ENCODE measurements at places on chromosomes 5 and 9.
A peak's percentile ranks its signal among the peaks of the same experiment; 100 is the strongest.

- no peak for DNase-seq
Observed at GRCh38 chr5:173643964-173644363, 27.5 kb upstream of the BOD1 start.

- DNase-seq: no peak
Observed at GRCh38 chr5:29994519-29994918, 1199.0 kb upstream of the CDH6 start.

GRCh38 chr9:87243602-87244001, 254.1 kb upstream of the DAPK1 start:
- DNase-seq: peak; percentile 31

DNA sequence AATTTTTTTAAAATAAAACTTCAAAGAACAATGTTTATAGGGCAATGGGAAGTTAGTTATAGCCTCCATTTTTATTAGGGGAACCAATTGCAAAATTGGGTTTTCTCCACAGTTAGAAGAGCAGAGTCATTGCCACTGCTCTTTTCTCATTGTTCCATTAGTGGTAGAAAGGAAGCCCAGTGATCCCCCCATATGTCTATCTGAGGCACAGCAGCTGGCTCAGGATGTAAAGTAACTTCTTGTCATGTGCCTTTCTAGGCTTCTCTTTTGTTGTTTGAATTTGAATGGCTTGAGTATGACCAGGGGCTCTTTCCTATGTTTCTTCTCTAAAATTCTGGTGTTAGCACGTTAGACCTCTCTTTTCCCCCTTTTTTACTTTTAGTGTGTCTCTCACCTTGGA, 61.2 kb downstream of the UBAP1 start:
- no peak for DNase-seq

- DNase-seq: no peak
Observed at GRCh38 chr9:38294220-38294960, 98.1 kb upstream of the ALDH1B1 start.

DNA sequence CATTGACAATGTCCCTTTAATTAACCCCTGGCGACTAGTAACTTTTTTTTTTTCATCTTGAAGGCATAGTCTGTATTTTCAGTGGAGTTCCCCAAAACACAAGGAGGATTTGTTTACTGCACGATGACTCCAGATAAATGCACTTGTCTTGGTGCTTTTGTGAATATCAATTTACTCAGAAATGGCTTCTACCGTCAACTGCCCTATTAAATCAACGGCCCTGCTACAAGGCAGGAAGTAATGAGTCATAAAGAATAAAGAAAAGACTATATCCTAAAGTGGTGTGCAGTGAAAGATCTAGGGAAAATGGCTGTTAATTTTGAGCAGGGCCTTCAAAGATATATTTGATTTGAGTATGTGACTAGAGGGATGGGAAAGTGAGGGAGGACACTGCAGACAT, 388.3 kb upstream of the CHD1 start:
- DNase-seq: no peak

DNA sequence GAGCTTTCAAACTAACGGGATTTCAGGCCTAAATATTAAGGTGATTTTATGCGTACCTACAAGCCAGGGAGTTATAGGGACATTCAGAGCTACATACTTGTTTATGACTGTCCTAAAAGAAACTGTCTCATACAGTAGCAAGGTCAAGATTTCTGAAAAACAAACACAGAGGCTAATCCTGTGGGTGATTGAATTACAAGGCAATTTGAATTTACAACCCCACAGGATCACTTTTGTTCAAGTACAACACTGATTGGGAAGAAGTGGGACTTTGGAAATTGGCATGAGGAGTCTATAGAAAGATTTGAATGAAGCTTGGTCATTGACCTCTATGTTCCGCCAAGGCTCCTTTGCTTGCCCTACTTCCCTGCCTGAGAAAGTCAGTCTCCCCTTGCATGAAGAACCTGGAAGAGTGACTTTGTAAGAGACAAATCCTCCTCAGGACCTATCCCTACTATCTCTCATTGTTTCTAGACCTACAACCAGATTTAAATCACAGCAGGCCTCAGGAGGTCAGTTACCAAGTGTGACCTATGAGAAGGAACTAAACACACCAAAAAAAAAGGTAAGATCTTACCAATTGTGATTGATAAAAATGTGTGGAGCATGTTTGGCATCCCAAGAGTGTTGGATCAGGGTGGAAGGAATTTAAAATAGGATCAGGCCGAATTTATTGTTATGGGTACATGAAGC, 38.4 kb upstream of the CDC42SE2 start:
- DNase-seq: no peak

GRCh38 chr9:105957830-105958229, 263.5 kb downstream of the TMEM38B start:
- DNase-seq: no peak

DNA sequence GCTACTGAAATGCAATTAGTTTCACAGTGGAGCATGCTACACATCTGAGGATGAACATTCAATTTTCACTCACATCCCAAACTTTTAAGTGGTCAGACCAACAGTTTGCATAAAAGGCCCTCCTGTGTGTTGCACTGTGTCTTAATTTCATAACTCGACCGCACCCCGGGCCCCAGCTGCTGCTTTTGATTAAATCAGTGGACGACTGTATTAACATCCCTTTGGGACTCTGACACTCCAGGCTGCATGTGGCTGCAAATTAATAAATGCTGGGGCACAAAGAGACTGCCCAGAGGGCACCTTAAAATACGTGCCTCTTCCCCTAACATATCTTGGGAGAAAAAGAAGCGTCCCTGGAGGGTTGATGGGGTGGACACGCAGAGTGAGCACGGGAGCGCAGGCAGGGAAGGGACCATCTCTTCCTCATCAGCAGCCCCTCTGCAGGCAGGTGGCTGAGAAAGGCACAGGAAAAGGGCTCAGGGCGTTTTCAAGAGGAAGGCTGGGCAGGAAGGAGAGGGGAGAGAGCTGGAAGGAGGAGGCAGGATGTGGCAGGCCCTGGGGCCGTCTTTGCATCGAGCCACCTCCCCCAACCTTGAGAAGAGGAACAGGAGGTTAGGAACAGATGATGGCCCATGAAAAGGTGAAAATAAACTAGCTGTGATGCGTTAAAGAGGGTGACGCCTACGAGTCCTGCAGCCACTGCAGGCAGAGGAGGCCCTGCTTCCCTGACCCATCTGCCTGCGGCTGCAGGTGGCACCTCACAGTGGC, 18.6 kb downstream of the MED10 start:
- DNase-seq: no peak

DNA sequence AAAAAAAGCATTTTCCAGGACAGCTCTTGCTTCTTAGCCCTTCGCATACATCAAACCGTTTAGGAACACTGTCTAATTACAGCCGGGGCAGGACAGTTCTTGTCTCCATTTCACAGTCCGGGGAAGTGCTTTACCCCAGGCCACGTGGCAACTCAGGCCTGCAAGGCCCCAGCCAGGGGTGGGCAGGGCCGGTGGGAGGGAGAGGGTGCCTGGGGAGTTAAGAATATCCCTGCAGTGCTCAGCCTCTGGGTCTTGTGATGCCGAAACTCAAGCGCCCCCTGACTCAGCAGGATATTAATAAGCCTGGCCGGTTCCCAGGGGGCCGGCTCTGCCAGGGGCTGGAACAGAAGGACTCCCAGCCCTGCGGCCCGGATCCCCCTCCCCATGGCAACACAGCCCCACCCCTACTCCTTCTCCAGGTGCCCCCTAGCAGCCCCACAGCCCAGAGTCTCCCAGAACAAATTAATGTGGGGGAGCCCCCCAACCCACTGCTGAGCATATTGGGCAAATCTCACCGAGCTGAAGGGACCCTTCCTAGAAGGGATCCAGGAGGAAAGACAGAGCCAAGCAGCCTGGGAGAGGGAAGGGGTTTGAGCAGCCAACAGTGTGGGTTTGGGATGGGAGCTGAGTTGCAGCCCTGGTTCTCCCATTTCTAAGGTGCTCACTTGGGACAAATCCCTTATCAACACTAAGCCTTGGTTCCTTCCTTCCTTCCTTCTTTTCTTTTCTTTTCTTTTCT, 45.3 kb downstream of the PLPP7 start:
- DNase-seq: no peak

DNA sequence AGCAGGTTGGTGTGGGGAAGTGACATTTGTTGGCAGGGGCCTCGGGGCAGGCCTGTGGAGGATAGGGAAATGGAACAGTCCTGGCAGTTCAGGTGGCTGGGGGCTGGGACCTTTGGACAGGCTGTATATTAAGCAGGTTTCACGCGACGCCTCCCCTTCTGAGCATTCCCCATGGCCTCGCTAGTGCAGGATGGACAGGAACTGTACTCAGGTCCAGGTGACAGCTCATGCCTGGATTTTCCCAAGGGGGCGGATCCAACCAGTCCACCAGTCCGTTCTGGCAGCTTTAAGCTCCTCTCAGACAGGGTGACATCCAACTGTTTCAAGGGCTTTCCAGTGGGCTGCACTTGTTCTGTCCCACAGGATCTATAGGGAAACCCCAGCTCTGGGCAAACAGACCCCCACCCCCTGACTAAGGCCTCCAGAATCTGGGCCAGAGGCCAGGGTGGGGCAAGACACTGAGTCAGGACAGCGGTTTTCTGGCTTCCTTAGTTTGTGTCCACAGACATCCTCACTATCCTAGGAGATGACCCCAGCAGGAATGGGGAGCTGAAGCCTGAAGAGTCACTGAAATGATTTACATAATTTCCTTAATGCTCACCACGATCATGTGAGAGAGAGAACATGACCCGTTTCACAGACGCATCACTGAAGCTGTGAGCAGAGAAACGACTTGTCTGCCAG, 20.9 kb downstream of the CSF2 start:
- DNase-seq: peak; percentile 76

GRCh38 chr5:145543968-145544367, 291.2 kb downstream of the PRELID2 start:
- no peak for DNase-seq

DNA sequence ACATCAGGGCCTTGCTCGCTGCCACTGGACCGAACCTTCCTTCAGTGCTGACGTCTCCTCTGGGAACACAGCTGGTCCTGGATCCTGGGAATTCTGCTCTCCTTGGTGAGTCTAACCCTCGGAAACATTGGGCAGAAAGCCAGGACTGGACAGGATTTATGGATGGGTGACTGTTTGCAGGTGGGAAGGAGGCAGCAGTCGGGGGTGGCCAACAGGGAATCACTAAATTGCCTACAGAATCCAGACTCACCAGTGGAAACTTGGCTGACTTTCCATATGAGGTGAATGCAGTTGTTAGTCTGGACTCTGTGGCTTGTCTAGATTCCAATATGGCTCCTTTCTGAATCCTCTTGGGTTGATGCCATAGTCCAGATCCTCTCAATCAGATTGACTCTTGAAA, 203.1 kb downstream of the SAXO1 start:
- DNase-seq: peak; percentile 15

DNA sequence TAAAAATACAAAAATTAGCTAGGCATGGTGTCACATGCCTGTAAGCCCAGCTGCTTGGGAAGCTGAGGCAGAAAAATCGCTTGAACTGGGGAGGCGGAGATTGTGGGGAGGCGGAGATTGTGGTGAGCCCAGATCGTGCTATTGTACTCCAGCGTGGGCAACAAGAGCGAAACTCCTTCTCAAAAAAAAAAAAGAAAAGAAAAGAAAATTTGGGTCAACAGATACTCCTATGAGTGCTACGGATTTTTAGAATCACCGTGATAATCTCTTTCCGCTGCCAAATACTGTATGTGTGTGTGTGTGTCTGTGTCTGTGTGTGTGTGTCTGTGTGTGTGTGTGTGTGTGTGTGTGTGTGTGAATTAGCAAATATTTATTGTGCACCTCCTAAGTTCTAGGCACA, 64.4 kb downstream of the ARRDC3 start:
- no peak for DNase-seq

DNA sequence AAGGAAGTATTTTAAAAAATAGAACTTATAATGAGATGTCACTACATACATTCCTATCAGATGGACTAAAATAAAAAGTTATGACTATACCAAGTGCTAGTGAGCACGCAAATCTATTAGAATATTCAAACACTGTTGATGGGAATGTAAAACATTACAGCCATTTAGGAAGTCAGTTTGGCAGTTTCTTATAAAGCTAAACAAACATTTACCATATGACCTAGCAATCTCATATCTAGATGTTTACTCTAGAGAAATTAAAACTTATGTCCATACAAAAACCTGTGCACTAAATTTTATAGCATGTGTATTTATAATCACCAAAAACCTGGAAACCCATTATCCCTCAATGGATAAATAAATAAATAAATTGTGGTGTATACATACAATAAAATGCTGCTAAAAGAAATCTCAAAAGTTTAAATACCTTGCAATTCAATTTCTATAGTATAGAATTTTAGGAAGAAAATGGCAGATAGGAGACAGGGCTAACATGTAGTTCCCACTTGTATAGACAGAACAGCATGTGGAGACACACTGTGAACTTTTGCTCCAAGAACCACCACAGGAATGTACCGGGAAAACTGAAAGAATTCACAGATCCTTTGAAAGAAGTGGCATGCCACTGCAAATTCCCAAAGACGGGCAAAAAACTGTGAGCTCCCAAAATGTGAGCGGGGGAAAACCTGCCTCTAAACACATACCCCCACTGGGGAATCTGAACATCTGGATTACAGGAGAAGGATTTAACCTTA, 174.6 kb upstream of the SPEF2 start:
- DNase-seq: no peak

DNA sequence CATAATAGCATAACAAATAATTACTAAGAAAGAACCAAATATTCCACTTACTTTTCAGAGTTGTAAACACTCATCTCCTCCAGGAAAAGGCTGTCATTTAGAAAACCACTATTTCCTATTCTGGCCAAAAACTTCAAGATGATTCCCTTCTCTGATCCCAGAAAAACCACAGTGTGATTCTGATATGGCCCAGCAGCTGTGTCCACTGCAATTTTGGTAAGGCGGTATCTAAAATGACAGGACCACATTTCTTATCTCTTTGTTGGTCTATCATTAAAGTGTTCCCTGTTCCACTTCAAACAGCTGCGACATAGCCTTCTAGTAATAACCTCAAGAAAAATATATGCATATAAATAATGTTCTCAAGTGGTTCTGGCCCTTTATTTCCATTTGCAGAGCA, 96.1 kb downstream of the SEMA6A start:
- DNase-seq: no peak

DNA sequence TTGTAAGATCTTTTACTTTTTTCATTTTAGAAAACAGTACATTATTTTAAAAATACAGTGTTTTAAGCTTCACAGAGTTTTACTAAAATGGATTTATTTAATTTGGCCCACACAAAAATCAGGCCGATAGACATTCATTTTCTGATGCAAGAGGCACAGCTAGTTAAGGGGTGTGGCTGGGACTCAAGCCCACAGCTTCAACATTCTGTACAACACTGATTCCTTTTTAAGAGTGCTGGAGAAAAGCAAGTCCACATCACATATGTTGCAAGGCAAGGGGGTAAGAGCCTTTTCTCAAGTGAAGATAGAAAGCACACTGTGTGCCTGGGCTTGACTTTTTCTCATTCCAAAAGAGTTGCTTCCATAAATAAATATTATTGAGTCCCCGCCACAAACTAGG, 195.9 kb downstream of the RFK start:
- DNase-seq: no peak

- peak; percentile 58 for DNase-seq
Observed at GRCh38 chr9:121369595-121370265, at the start of gene STOM. TSS of gene STOM (minus strand) at chr9:121370250. CDS start at chr9:121370187, 63 bp downstream.

- no peak for DNase-seq
Observed at GRCh38 chr5:69046375-69046957, 47.3 kb upstream of the SLC30A5 start.

GRCh38 chr5:8363138-8363537, 494.2 kb downstream of the MTRR start:
- no peak for DNase-seq

- no peak for DNase-seq
Observed at GRCh38 chr9:133602277-133602676, 6.9 kb downstream of the FAM163B start.

- no peak for DNase-seq
Observed at GRCh38 chr5:19767987-19768386, 220.0 kb downstream of the CDH18 start.

- DNase-seq: no peak
Observed at GRCh38 chr9:120742951-120743416, 28.7 kb upstream of the MEGF9 start.
